ENCODE measurements at places on chromosomes 5 and 9.

DNA sequence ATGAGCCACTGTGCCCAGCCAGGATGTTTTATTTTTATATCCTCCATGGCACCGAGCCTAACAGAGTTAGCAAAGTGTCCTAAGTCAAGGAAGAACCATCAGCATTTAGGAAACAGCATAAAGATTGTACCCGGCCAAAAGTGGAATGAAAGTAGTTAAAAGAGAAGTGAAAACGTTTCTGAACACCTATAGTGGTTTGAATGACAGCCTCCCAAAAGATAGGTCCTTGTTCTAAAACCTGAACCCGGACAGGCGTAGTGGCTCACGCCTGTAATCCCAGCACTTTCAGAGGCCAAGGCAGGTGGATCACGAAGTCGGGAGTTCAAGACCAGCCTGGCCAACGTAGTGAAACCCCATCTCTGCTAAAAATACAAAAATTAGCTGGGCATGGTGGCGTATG, 37.4 kb downstream of the ZFAND5 start:
- no peak for DNase-seq

DNA sequence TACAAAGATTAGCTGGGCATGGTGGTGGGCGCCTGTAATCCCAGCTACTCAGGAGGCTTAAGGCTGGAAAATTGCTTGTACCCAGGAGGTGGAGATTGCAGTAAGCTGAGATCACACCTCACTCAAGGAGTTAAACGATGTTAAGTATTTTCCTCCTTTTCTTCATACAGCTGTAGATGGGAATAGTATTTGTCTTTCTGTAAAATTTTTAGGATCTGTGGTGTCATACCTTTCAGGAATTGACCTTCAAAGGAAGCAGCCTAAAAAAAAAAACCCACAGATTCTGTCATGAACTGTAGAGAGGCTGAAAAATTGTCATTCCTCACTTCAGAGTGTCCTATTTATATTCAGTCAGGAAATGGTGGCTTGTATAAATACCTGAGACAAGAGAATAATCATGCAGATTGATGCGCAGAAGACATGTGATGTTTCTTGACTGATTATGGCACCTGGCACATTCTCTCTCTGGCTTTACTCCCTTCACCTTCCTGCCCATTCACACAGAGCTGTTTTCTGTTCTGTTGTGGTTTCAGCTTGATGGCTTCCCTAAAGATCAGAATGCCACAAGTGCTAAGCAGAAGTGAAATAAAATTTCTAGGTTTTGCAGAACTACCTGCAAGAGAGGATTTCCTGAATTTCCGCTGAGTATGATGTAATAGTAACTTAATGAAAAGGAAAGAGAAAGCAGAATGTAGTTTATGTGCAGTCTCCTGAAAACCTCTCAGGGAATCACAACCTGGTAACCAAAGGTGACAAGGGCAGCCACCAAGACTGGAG, 3.8 kb downstream of the IFNA1 start:
- peak; percentile 20 for DNase-seq

- DNase-seq: no peak
Measured at GRCh38 chr9:106535439-106535838, 327.5 kb upstream of the ZNF462 start.

DNA sequence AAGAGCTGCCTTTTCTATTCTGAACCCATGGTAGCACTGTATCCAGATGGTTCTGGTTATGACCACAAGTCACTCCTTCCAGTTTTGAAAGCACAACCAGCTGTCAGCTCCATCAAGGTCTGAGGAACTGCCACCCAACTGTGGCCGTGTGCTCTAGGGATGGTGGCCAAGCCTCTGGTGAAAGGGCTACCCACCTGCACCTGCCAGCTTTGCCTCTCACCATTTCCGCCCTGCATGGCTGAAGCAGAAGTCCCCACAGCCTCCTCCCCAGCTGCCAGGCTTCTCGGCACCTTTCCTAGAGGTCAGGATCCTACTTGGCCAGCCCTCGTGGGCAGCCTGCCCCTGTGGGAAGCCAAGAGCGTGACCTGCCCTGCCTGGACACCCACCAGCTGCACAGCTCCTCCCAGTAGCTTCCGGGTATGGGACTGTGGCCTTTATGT, 16.8 kb downstream of the SEMA5A start:
- DNase-seq: no peak

GRCh38 chr5:76366596-76366995, 36.5 kb upstream of the IQGAP2 start:
- no peak for DNase-seq
